GM23338 (cell line): ENCODE measurements at places on chromosomes 4 and X. TPM values are rescaled to one million over a fixed set of nuclear protein-coding genes. Genes with fewer than 3 reads are reported as not detected.

The AMOT gene
- total RNA-seq = 3.6 and 5.4 TPM in 2 replicates

The FGFR3 gene
- 14.8 and 17.4 TPM in 2 replicates for total RNA-seq

The MAGEA1 gene
- not detected in 2 replicates for total RNA-seq

The CDK16 gene
- 111 and 158 TPM in 2 replicates for total RNA-seq

The CLGN gene
- total RNA-seq = 2.5 and 4.0 TPM in 2 replicates

The CXCL9 gene
- not detected in 2 replicates for total RNA-seq

The ANXA10 gene
- not detected in 2 replicates for total RNA-seq

The CCKAR gene
- not detected in 2 replicates for total RNA-seq

The ZIC3 gene
- total RNA-seq = 72.9 and 84.4 TPM in 2 replicates

The PRDM8 gene
- not detected in 2 replicates for total RNA-seq

The RTL3 gene
- total RNA-seq = not detected in 2 replicates

The INPP4B gene
- 0.12 and 0.14 TPM in 2 replicates for total RNA-seq

The SERTM2 gene
- 0.50 and 0.59 TPM in 2 replicates for total RNA-seq

DNA sequence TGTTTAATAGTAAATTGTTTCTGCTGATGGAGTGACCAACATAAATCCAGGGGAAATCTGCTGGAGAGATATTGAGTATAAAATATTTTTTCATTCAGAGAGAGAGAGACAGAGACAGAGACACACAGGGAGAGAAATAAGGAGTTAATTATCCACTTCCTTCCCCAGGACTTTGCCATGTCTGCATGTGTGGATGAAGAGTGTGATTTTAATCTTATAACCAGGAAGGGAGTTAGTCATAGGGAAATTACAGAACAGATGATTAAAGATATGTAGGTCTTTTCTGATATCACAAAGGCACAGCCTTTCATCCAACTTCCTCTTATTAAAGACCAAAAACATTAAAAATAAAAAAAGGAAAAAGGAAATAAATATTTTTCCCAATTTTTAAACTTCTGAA is 526.3 kb downstream of the SPRY1 start:
- DNase-seq = no peak

GRCh38 chrX:13023979-13024378 is 20.4 kb downstream of the FAM9C start:
- DNase-seq = no peak

GRCh38 chr4:110003401-110004187 is 90.9 kb downstream of the EGF start:
- DNase-seq = no peak

DNA sequence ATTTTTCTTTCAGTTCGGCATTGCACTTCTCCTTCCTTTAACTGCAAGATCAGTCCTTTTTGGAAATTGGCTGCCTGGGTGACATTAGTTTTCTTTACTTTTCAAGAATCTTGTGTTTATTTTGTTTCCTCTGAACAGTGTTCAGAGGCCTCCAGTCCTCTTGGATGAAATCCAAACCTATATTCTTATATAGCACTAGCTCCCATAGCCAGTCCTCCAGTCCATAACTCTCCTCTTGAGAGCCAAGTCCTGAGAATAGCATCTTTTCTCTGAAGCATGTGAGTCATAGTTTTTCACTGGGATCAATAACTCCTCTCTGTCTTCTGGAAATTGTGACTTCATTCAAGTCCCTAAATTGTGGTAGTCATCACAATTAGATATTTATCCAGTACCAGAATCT is 357.5 kb downstream of the RAPGEF2 start:
- DNase-seq = no peak

- no peak for DNase-seq
These were observed 365.2 kb downstream of the PRDM5 start for GRCh38 chr4:120557372-120557771.

- DNase-seq = peak; percentile 1
These were observed 715.7 kb upstream of the HTR2C start for GRCh38 chrX:113868177-113868576.

GRCh38 chr4:1813915-1814314 is 20.8 kb downstream of the FGFR3 start:
- no peak for DNase-seq

DNA sequence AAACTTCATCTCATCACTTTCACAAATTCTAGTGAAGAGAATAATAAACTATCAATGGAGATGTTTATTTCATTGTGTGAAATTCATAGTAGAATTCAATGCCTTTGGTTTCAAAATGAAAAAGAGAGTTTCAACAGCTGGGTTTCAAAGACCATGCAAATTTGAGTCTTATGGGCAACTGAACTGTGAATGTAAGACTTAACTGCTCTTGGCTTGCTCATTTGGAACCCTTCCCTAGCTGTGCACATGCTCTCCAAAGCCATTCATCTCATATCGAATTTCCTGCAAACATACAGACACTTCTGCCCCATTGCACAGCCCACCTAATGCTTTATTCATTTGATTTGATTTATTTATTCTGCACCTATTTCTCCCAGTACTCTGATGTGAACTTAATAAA is 154.5 kb downstream of the GRXCR1 start:
- no peak for DNase-seq

DNA sequence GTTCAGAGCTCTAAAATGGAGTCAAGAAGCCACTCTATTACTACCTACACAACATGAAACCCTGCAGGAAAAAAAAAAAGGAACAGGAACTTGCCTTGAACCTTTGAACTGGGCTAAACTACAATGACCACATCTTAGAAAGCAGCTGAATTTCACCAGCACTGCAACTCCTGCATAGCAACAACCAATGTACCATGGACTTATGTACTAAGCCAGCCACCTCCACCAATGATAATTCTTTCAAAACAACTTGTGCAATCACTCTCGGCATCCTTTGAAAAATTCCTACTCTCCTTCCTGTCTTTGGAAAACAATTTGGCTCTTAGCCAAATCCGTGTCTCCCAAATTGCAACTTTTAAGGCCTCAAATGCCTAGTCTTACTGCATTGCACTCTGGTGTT is 26.8 kb upstream of the FMR1 start:
- DNase-seq = no peak

DNA sequence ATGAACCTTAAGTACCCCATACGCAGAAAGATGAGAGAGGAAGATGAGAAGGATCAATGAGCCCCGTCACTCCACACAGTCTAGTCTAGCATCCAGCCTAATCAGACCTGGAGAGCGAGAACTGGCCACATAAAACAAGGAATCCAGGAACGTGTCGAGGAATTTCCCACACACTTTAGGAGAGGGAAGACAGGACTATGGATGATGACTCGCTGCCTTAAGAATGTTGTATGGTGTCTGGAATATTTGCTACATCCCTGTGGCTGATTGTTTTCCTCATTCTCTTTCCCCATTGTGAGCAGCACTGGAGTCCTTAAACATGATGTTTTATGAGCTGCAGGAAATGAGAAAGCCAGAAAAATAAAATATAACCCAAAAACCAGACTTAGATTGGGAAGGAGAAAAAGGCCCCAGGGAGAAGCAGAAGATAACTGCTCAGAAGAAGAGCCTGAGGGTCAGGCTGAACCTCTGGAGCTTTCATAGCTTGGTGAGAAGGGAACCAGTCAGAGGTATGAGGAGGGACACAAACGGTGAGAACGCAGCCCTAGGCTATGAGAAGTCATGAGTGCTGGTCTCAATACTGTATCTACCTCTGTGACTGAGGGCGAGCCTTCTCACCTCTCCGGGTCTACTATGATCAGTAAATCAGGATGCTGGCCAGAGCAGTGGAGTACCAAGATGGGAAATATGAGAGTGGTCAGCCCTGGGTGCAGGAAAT is 139.5 kb upstream of the NOCT start:
- DNase-seq = no peak

DNA sequence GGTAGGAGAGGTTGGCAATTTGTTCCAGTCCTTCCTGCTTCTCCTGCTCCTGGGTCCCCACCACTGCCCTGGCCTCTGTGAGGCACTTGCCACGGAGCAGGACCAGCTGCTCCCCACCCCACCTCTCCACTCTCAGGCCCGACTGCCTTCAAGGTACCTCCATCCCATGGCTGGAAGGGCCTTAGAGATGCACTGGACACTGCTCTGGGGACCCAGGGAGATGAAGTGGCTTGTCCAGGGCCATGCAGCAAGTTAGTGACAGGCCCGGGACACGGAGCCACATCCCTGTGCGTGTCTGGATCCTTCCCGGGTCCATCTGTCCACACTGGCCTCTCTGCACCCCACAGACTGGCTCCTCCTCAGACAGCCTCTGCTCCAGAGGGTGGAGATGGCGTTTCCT is 105.3 kb downstream of the CPZ start:
- DNase-seq = no peak

GRCh38 chr4:141417387-141417786 is 196.7 kb downstream of the ZNF330 start:
- DNase-seq = no peak

DNA sequence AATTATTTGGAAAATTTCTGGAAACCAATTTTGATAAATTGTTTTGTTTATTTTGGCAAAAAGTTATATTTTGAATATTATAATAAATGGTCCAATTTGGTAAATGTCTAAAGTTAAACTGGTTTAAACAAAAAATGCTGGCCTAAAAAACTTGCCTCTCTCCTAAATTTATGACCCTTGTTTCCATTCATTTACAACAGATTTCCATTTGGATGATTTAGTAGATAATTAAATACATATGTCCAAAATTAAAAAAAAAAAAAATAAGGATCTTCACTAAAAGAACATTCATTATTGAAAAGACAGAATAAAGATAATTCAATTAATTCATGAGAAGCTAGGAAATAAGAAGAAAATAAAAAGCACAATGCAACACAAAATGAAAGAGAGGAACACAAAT is 449.5 kb downstream of the SPRY1 start:
- no peak for DNase-seq

- no peak for DNase-seq
These were observed 38.8 kb upstream of the IGFBP7 start for GRCh38 chr4:57148831-57149505.

DNA sequence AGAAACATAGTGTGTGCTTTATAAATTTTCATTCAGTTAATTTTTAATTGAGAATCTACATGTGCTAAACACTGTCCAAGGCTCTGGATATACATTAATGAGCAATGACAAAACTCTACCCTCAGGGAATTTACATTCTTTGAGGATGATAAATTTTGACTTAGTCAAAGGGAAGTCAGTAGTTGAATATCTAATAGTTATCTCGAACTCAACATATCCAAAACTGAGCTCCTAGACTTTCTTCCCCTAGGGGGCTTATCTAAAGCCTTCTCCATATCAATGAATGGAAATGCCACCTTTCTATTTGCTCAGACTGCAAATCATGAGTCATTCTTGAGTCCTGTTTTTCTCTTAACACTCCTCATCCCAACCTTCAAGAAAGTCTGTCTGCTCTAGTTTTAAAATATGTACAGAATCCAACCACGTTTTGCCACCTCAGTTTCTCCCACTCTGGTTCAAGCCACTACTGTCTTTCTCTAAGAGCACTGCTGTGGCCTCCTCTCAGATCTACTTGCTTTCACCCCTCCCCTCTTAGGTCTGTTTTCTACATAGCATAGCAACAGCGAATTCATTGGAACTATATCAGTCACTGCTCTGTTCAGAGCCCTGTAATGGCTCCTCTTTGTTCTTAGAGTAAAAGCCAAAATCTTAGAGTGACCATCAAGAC is 9.5 kb downstream of the PARM1 start:
- no peak for DNase-seq

- no peak for DNase-seq
These were observed 54.9 kb downstream of the CEP135 start for GRCh38 chr4:56003606-56004005.

- no peak for DNase-seq
These were observed 19.7 kb upstream of the ACSL1 start for GRCh38 chr4:184845367-184846021.

DNA sequence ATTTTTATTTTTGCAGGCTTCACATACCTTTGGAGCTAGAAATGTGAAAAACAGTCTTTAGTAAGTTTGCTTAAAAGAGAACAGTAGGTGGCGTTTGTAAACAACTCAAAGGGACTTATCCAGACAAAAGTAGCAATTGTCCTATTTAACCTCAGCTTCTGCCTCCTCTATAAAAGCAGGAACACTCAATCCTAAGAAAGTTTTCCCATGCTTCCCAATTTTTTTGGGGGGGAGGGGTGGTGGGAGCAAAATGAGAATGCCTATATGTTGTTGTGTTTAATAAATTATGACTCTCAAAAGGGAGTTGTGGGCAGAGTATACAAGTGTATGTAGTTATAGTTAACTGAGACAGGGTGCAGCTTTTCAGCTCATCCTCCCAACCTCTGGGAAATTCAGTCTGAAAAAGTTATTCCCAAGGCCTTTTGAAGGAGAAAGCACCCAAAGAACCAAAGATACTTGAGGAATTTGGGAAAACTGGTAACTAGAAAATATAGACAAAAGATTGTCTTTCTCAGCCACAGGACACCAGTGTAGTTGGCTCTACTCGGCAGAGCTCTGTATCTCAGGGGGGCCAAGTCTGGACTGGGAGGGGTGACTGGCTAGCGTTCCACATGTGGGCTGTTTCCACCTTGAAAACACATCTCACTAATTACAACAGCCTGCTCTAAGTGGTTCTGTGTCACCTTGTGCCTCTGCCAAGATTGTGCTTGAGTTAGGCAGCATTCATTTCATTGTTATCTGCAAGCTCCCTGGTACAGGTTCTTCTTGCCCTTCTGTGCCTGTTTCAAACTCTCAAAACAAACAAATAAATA is 2.8 kb downstream of the SFRP2 start:
- DNase-seq = peak; percentile 70

DNA sequence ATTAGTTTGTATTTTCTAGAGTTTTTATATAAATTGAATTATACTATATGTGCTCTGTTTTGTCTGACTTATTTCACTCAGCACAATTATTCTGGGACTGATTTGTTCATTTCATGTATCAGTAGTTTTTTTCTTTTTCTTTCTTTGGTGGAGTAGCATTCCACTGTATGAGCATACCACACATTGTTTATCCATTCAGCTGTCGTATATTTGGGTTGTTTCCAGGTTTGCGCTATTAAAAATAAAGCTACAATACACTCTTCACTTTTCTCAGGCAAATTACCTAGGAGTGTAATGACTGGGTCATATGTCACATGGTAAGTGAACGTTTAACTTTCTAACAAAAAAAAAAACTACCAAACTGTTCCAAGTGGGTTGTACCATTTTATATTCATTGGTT is 9.6 kb upstream of the OTUD4 start:
- no peak for DNase-seq

- DNase-seq = peak; percentile 33
These were observed 489.2 kb upstream of the CTSO start for GRCh38 chr4:156442912-156443311.

DNA sequence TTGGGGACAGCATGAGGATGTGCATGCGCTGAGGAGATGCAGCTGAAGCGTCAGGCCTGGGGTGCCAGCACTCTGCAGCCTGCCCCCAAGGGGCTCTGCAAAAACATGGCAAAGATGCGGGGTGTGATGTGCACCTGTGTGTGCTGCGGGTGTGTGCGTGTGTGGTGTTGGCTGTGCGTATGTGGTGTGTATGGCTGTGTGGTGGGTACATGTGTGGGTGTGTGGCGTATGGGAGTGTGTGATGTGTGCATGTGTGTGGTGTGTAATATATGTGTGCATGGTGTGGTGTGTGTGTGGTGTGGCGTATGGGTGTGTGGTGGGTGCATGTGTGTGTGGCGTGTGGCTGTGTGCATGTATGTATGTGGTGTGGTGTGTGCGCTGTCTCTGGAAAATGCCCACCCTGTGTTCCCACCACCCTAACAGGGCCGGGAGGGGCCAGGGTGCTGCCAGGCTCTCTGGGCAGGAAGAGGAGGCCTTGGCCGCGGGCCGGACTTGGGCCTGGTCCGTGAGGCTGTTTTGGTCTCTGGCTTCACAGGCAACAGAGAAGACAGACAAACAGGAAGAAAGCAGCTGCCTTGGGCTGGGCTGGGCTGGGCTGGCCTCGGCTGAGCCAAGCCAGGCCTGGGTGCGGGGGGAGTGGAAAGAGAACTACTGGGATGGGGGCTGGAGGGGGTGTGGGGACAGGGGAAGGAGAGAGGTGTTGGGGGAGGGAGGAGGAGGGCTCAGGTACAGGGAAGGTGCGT is 1.1 kb upstream of the AVPR2 start:
- no peak for DNase-seq
